Stimulated activated CD8-positive, alpha-beta memory T cell treated with anti-CD3 and anti-CD28 coated beads, Interleukin-4, amount 100 ng/mL, for 48 hours (primary cell): ENCODE measurements at places on chromosomes 2 and 18.
A peak's percentile ranks its signal among the peaks of the same experiment; 100 is the strongest.

DNA sequence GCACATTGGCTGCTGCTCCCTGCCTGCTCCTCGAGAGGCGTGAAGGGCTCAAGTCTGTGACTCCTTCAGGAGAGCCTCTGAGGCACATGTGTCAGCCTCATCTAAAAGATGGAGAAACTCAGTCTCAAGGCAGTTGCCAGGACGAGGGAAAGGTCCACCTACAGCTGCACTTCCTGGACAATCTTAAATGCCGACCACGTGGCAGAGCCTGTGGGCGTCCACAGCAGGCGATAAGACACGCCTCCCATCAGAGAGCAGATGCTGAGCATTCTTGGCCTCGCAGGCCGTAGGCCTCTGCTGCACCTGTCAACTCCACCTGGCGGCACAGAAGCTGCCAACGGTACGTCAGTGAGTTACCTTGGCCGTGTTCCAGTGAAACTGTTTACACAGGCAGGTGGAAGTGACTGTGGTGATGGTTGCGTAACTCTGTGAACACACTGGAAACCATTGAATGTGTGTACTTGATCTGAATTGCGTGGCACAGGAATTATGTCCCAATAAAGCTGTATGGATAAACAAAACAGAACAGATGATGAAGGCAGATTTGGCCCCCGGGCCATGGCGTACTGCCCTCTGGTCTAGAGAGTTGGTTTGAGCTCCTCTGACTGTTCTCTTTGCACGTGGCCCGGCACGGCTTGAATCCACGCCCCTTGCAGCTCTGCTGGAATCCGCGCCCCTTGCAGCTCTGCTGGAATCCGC lies 114.5 kb downstream of the RNF144A start:
- DNase-seq, result no peak

DNA sequence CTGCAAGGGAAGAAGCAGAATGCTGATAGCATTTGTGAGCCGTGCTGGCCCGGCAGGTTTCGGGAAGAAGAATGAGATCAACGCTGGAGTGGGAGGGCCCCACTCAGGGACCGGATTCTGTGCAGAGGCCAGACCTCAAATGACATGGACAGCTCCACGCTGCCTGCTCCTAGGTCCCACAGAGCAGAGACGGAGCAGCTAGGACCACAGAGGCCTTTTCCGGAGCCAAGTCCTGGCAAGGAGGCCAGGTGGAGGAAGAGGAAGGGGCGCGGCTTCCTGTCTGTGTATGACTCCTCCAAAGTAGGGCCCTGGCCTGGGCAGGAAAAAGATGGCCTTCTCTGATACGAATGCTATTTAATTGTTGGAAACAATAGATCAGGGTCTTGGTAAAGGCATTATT lies 139.9 kb downstream of the LRRC30 start:
- no peak for DNase-seq

GRCh38 chr2:198287706-198288105 lies 483.3 kb downstream of the PLCL1 start:
- no peak for DNase-seq

GRCh38 chr2:19841918-19842693 lies 59.7 kb downstream of the TTC32 start:
- DNase-seq, result no peak

- DNase-seq, result no peak
These were observed 446 bp upstream of the COPS7B start for GRCh38 chr2:231785822-231786176.

GRCh38 chr2:70710038-70710690 lies 57.8 kb downstream of the ADD2 start:
- DNase-seq, result no peak

GRCh38 chr18:60232541-60232940 lies 140.0 kb downstream of the MC4R start:
- no peak for DNase-seq

- DNase-seq, result no peak
These were observed 1.2 kb upstream of the C2orf72 start for GRCh38 chr2:231036131-231036530.

DNA sequence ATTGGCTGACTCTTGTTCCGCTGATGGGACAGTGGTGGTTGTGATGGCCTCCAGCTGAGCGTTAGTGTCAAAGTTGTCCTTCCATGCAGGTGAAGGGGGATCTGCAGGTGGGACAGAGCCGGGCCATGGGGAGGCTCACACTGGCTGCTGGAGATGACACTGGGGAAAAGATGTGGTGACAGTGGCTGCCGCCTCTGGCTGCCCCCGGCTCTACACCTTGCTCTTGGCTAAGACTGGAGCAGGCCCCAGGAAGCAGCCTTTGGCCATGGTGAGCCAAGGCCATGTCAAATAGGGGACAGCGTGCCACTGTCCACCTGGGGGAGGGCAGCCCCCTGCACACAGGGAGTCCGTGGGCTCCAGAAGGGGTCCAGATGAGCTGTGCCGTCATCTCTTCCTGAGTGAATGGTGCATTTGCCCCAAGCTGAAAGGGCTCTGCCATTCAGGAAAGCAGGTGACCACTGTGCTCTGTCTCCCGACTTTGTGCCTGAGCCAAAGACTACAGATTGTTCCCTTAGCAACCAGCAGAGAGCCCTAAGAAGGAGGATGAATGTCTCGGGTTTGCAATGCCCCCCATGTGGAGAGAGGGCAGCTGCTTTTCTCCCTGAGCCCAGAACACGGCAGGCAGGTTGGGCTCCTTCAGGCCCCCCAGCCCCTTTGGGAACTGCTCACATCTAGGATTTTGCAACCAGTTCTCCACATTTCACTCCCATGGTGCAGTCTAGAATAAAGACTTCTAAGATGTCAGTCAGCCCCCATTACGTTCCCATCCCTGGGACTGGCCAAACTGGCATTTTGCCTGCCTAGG lies 79.1 kb upstream of the BCL2L11 start:
- DNase-seq, result no peak

DNA sequence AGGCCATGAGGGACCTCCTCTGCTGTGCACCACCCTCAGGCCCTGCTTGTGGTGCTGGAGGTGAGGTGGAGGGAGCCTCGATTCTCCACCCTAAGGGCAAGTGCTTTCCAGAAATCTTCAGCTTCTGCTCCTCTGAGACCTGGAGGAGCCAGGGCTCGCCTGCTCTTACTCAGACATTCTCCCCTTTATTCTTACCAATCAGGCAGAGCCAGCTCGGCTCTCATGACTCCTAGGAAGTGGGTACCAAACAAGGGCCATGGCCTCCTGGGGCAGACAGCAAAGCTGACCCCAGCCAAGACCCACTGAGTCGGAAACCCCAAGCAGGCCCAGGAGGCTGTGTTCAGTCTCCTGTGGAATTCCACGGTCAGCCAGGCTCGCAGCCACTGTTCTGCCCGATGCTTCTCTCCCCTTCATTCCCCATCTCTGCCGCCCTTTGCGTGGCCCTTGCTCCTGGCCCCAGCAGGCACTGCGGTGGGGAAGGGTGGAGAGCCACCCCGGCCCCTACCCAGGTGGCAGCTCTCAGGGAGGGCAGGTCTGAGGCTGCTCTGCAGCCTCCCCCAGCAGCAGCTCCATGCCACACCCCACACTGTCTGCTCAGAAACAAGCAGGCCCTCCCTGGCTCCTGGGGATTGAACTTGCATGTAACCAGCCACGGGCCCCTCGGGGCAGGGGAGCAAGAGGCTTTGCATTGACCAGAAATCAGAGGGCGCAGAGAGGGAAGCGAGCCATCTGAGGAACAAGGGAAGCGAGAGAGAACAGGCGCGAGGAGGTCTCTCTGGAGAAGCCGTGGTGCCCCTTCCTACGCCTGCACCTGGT lies 24.0 kb downstream of the HS1BP3 start:
- DNase-seq, result no peak

DNA sequence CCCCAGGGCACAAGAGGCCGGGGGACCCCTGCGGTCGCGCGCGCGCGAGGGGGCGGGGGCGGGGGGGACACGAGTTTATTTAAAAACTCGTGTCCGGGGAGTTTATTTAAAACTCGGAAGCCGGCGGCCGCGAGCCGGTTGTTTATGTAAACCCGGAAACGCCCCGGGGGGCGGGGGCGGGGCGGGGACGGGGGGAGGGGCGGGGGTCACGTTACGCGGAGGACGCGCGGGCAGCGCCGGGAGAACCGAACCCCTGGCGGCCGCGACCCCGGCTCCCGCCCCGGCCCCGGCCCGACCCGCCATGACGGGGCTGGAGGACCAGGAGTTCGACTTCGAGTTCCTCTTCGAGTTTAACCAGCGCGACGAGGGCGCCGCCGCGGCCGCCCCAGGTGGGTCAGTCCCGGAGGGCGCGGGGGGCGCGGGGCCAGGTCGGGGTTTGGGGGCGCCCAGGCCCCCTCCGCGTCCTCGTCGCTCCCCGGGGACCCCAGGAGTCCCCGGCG lies 4.4 kb downstream of the NFATC1 start:
- peak; percentile 84 for DNase-seq

- DNase-seq, result no peak
These were observed 9.6 kb downstream of the ANTXR1 start for GRCh38 chr2:69022548-69022947.

- no peak for DNase-seq
These were observed 102.3 kb downstream of the MAPK4 start for GRCh38 chr18:50662177-50662576.

GRCh38 chr2:232416521-232417470 lies 10.2 kb downstream of the ALPG start:
- no peak for DNase-seq

DNA sequence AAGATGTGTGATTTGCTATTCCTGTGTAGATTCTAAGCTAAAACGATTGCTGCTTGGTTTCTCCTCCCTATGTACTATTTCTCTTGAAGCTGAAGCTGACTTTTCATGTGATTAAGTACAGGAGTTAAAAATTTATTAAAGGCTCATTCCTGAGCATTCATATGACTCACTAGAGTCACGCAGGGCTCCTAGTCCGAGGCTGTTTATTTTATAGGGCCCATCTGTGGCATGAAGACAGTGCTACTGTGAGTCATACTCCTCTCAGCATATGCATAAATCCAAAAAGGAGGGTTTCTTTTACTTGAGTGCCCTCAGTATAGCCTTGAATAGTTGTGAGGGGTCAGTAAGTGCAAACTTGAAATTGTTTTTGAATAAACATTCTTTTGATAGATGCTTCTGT lies 378.8 kb downstream of the PTPRM start:
- no peak for DNase-seq

DNA sequence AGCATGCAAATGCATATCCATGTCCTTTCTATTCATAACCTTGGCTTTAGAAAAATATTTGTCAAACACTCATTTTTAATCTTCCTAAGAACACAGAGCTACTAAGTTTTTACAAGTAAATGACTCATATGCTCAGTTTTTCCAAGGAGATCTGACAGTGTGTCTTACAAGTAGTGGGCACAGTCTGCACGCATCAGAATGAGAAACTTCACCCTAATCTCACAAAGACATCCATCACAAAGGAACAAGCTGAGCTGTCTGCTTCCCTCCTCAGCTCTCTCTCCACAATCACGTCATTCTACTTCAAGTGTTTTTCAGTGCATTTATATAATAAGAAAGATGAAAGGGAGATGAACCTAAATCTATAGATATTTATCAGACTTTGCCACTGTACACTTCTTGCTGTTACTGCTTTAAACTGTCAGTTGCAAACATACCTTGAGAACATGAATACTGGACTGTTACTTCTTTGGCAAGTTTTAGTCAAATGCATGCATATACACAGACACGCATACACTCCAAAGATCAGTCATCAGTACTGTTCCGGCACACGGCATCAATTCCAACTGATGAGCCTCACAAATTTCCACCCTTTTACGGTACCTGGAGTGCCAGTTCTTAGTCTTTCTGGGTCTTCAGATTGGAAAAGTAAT lies 75.7 kb downstream of the RBMS1 start:
- no peak for DNase-seq

DNA sequence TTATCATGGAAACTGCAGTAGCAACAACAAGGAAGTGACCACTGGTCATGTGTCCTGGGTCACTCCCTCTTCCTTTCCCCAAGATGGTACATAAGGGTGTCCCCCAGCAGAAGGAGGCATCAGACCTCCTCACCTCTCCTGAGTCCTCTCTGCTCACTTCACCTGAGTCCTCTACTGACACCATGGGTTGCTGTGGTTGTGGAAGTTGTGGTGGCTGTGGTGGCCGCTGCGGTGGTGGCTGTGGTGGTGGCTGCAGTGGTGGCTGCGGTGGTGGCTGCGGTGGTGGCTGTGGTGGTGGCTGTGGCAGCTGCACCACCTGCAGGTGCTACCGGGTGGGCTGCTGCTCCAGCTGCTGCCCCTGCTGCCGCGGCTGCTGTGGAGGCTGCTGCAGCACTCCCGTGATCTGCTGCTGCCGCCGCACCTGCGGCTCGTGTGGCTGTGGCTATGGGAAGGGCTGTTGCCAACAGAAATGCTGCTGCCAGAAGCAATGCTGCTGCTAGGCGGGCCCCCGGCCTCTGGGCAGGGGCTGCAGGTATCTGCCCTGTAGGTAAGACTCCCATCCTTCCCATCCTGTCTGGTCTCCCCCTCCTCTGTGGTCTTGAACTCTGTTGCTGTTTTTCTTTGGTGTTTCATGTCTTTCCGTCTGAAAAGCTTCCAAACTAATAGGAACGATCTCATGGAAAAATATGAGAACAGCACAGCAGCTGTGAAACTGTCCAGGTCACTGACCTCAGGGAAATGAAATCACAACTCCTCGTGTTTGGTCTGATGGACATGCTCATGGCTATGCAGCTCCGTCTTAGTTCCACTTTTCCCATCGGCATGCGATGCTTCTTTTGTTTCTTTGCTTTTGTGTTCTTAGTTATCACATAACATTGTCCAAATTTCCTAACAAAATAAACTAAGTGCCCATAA lies at the start of gene SCYGR4:
SCYGR4 (plus strand) TSS at position 183 of the 915 bp plus-strand sequence; CDS start at position 183, 0 bp downstream.
- no peak for DNase-seq

DNA sequence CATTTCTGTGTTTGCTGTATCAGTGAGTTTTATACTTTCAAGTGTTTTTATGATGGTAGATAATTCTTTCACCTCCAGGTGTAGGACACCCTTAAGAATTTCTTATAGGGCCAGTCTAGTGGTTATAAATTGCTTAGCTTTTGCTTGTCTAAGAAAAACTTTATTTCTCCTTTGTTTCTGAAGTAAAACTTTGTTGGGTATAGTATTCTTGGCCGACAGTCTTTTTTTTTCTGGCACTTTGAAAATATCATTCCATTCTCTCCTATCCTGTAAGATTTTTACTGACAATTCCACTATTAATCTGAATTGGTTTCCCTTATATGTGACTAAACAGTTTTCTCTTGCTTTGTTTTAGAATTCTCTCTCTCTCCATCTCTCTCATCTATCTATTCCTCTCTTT lies 118.7 kb upstream of the LRRTM4 start:
- DNase-seq, result no peak

GRCh38 chr2:181444654-181445053 lies 12.5 kb upstream of the ITGA4 start:
- DNase-seq, result no peak

GRCh38 chr2:32379352-32379751 lies 22.5 kb downstream of the BIRC6 start:
- no peak for DNase-seq

GRCh38 chr2:135768863-135769262 lies 27.2 kb downstream of the UBXN4 start:
- DNase-seq, result no peak

GRCh38 chr2:14261771-14262170 lies 370.7 kb upstream of the LRATD1 start:
- no peak for DNase-seq

DNA sequence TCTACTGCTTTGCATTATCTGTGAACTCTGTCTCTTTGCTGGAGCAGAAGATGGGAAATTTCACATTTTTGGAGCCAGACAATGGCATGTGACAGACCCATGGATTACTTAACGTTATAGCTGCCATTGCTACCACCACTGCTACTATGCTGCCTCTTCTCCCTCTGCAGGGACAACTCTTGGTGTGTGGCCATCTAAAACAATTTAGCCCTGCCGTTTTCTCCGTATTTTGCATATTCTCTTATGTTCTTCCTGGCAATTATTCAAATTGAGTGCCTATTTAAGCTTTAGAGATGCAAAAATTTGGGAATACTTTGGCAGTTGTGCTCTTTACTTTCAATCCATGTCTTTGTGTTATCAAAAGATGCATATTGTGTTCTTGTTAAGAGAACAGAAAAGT lies 386.8 kb downstream of the XIRP2 start:
- DNase-seq, result no peak

- DNase-seq, result no peak
These were observed 79.1 kb downstream of the MOGAT1 start for GRCh38 chr2:222750533-222750932.
